ENCODE measurements at places on chromosomes 4 and X.

DNA sequence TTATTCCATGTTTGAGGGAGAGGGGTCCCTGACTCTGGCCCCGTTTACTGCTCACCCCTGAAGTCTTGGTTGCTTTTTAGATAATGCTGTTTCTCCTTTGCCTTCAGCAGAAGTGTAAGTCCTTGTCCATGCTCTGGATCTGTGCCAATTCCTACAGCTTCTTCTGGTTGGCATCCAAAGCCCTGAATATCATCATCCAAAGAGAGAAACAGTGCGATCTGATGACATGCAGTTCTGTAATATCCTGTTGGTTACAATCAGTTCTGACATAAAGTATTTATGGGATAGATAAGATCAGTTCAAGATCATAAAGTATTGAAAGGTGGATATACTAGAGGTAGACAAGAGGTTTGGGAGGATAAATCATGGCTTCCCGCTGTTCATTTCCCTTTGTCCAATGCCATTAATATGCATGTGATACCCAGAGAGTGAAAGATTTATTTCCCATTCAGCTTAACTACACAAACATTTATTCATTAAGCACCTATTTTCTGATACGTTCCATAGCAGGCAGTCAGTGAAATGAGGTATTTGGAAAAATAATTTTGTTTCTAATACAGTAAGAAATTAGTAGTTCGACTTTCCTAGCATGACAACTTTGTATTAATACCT, 53.2 kb upstream of the TMEM150C start:
- DNase-seq = no peak

DNA sequence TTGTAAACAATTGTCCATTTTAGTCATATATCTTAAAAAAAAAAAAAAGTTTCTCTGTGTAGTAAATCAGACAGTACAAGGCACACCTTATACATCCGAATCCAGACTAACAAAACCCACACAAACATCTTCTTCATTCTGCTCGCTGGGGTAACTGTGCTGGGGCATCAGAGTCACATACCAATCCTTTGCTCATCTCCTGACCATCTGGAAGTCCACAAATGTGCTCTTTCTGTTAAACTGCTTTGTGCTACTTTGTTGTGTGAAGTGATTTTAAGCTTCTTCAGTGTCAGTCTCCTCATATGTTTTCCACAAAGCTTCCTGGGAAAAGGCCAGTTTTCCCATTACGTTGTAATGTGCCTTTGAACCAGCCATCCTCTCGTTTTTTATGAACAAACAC, 86.2 kb upstream of the CBR4 start:
- DNase-seq = no peak

DNA sequence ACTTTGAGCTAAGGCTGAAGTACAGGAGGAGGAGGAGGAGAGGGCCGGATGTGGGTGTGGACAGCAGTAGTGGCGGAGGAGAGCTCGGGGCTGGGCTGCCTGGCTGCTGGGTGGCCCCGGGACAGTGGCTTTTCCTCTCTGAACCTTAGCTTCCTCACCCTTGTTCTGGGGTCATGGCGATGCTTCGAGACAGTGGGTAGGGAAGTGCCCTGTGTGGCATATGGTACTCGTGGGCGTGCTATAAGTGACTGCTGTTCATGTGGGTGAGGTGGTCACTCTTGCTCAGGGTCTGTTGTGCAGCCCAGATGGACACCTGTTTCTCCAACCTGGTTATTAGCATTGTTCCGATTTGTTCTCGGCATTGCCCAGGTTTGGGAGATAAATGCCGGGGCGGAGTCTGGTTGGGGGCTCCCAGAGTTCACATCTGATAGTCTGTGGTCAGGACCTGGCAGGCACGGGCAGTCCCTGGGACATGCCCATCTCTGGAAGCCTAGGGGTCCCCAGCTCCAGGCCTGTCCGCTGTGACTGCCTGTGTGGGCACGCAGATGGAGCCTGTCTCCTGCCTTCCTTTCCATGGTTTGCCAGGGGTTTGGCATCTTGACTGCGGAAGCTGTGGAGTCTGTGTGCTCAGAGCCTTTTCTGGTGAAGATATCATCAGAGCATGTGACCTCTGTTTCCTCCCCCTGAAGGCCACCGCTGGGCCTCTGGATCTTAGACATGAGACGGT, 4.9 kb upstream of the CPZ start:
- no peak for DNase-seq

GRCh38 chr4:145189981-145190380, 9.6 kb upstream of the OTUD4 start:
- no peak for DNase-seq

DNA sequence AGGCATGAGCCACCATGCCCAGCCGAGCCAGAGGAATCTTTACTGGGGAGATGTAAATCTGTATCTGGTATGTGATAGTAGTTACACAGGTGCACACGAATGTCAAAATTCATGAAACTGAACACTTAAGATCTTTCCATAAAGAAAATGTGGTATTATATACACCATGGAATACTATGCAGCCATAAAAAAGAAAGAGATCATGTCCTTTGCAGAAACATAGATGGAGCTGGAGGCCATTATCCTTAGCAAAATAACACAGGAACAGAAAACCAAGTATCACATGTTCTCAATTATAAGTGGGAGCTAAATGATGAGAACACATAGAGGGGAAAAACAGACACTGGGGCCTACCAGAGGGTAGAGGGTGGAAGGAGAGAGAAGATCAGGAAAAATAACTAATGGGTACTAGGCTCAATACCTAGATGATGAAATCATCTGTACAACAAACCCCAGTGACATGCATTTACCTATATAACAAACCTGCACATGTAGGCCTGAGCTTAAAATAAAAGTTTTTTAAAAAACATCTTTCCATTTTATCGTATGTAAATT, 7.8 kb downstream of the TMEM156 start:
- DNase-seq = no peak

DNA sequence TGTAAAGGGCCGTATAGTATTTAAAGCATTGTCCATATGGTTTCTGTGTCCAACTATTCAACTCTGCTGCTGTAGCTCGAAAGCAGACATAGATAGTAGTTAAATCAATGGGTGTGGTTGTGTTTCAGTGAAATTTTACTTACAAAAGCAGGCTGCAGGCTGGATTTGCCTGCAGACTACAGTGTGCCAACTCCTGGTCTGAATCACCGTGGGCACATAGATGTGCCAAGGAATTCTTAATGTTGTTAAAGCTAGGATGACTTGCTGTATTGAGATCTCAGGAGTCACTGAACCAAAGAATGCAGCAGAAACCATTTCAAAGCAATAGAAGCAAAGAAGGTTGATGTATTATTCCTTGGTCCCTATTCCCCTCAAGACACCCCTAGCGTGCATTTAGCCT, 379.0 kb downstream of the STIM2 start:
- DNase-seq = no peak

GRCh38 chr4:13169731-13170525, 314.2 kb downstream of the RAB28 start:
- DNase-seq = no peak
